Psoas muscle (tissue), 8 donors: ENCODE measurements at places on chromosomes 16 and 17. TPM values are rescaled to one million over a fixed set of nuclear protein-coding genes. Genes with fewer than 3 reads are reported as not detected.
A peak's percentile ranks its signal among the peaks of the same experiment; 100 is the strongest.

Gene PDP2
- 2.5 TPM for polyA plus RNA-seq

DNA sequence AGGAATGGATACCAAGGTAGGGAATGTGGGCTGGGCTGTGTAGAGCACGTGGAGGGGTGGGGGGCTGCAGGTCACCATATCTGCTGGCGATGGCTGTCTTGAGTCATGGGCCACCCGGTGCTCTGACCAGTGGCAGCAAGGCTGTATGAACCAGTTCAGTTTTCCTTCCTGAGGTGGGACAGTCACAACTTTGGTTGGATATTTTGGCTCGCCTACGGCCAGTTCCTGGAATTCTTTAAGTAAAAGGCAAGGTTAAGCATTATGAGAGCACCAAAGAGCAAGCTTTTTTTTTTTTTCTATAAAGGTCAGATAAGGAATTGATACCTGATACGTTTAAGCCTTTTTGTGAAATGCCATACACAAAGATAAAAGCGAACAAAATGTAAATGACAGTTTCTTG is 81.9 kb downstream of the USP22 start:
- no peak for DNase-seq

Gene CD300LB
- polyA plus RNA-seq: not detected

DNA sequence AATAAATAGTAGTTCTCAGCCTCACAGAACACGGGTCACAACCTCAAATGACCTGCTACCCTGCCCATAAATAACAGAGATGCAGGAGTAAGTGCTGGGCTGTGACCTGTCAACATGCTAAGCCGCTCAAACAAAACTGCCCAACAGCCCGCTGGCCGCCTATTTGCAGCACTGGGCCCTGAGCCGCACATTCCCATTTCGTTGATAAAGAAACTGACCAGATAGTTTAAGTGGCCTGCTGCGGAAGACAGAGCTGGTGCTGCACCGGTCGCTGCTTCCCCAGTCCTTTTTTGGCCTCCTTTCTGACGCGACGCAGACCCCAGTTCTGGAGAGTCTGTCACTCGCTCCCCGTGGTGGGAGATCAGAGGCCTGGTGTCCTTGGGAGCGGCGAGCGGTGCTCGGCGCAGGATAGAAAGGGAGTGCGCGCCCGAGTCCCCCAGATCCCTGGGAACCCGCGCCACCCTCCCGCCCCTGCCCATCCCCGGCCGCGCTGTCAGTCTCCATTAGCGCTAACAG is 349 bp upstream of the SLC6A2 start:
- no peak for DNase-seq

DNA sequence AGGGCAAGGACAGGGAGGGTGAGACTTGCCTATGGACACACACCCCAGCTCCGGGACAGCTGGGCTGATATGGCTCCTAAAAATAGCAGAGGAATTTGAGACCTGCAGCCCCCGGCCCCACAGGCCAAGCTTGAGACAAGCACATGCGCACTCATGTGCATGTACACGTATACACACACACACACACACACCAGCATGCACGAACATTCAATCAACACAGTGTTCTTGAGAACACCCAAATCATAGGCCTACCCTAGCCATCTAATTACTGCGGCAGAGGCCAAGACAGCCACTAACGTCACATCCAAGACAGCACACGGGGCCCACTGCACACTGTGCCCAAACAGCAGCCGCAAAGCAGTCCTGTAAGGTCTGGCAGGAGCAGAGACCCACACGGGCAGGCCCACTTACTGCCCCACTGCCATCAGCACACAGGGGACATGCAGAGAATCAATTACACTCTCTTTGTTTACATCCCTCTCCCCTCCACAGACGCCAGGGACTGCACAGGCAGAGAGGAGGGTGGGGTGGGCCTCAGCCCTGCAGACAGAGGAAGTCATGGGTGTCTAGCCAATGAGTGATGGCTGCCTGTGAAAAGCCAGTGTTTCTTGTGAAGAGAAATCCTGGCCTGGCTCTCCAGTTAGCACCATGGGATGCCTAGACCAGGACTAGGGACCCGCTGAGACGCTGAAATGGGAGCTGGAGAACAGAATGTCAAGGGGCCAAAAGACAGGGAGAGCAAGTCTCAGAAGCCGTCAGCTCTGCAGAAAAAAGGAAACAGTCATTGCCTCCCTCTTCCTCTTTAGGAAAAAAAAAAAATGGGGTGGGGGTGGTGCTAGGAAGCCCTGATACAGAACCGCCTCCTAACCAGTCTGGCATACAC is 39.3 kb downstream of the MYO18A start:
- no peak for DNase-seq

Gene PVALEF
- not detected for polyA plus RNA-seq

GRCh38 chr17:49699966-49700575 is 7.7 kb downstream of the SLC35B1 start:
- DNase-seq: no peak

GRCh38 chr16:35306915-35307314 is 1847.5 kb downstream of the TP53TG3F start:
- no peak for DNase-seq

- peak; percentile 81 for DNase-seq
Measured at GRCh38 chr16:68257251-68257905, 6.9 kb upstream of the SLC7A6 start.

- DNase-seq: no peak
Measured at GRCh38 chr17:79960788-79961522, 74.7 kb downstream of the TBC1D16 start.

Gene TMEM100
- 13.3 TPM for polyA plus RNA-seq

- no peak for DNase-seq
Measured at GRCh38 chr16:23465179-23465578, 12.2 kb upstream of the COG7 start.

GRCh38 chr17:70099884-70100283 is 24.9 kb downstream of the KCNJ16 start:
- DNase-seq: no peak

DNA sequence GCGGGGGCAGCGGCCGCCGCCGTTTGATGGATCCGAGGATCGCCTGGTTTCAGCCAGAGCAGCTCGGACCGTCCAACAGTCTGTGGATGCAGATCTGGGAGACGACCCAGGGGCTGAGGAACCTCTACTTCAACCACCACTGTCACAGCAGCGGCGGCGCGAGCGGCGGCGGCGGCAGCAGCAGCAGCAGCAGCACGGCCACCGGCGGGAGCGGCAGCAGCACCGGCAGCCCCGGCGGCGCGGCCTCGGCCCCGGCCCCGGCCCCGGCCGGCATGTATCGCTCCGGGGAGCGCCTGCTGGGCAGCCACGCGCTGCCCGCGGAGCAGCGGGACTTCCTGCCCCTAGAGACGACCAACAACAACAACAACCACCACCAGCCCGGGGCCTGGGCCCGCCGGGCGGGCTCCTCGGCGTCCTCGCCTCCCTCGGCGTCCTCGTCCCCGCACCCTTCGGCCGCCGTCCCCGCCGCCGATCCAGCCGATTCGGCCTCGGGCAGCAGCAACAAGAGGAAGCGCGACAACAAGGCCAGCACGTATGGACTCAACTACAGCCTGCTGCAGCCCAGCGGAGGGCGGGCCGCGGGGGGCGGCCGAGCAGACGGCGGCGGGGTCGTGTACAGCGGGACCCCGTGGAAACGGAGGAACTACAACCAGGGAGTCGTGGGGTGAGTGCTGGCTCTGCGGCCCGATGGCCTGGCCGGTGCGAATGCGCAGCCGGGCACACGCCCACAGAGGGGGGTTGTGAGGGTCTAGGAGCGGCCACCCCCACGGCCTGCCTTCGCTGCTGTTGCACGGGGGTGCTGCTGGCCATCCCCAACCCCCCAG is 702 bp downstream of the TENT4B start:
- peak; percentile 60 for DNase-seq

Gene DOK4
- 2.2 TPM for polyA plus RNA-seq

DNA sequence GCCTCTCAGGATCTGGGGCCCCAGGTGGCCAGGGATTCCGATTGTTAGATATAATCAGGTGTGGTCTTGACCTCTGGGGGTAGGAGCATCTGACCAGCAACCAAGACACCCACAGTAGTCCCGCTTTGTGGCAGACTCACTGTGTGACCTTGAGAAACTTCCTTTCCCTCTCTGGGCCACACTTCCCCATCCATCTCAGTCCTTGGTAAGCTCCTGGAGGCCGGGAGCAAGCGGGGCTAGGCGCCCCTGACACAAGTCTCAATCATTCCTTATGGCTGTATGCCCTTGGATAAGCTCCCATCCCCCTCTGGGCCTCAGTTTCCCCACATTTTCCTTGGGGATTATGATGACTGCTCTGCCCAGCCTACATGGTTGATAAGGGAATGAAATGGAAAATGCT is 21.3 kb downstream of the CPNE2 start:
- no peak for DNase-seq

- no peak for DNase-seq
Measured at GRCh38 chr16:8951447-8952280, 12.0 kb downstream of the USP7 start.

DNA sequence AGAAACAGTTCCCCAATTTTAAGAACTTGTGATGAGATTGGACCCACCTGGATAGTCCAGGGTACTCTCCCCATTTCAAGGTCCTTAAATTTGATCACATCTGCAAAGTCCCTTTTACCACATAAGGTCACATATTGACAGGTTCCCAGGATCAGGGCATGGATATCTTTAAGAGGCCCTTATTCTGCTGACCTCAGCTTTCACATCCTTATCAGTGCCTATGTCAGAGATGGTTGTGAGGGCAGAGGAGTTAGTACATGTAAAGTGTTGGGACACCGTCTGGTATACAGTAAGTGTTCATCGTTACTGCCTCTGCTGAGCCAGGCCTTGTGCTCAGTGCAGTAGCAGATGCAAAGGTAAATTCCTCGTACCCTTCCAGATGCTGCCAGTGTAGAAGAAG is 375.4 kb upstream of the ASIC2 start:
- DNase-seq: no peak

Gene HOXB13
- not detected for polyA plus RNA-seq

DNA sequence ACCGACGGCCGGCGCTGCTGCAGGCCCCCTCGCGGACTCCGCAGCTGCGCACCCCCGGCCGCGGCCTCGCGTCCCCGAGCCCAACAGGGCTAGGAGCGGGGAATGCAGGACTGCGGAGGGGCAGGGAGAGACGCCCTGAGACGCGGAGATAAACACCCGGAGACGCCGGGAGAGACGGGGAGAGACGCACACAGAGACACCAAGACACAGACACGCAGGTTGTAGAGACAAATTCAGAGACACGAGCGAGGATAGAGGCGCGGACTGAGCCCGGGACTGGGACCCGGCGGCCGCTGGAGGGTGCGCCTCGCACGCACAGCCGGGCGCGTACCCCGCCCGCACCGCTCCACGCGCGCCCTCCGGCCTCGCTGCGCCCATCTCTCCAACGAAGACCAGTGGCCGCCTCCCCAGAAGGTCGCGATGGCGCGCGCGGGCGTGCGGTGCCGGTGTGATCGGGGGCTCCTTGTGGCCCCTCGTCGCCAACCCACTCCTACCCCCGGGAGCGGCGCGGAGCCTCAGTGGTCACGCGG is 902 bp downstream of the STAC2 start:
- DNase-seq: no peak

DNA sequence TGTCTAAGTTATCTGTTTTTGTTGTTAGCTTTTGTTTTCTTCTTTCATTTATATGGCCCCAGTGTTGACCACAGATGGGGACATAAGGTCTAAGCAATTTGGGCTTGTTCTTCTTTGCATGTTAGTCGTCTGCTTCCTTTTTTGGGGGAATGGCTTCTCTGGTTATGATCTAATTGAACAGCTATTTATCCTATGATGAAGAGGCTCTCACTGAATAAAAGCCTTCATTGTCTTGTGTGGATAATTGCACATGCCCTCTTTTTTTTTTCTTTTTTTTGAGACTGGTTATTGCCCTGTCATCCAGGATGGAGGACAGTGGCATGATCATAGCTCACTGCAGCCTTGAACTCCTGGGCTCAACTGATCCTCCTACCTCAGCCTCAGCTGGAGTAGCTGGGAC is 13.7 kb downstream of the SMARCE1 start:
- DNase-seq: no peak

Gene SPNS3
- not detected for polyA plus RNA-seq
